ENCODE measurements at places on chromosomes 3 and 15.

GRCh38 chr3:6935970-6936369 is 75.1 kb downstream of the GRM7 start:
- no peaks in the 10 kb centered on the region for H3K36me3 ChIP-seq
- H3K27ac ChIP-seq: no peak overlapping the region
- DNase-seq: no peak

DNA sequence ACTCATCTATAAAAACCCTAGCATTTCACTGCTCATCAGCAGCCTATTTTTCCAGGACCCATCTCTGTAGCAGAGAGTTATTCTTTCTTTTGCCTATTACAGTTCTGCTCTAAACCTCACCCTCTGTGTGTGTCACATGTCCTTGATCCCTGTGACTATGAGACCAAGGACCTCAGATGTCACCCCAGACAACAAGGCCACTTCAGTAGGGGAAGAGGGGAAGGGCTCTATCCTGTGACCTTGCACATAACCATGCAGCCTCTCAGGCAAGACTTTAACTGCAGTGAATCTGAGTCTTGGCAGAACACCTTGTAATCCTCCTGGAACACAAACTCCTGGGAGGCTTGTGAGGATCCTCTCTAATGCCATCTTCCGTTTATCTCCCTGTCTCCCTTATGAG is 4.4 kb upstream of the ZNF589 start:
- no peak overlapping the region for H3K27ac ChIP-seq
- no peaks in the 10 kb centered on the region for H3K27me3 ChIP-seq
- peak; percentile 36 for DNase-seq
- H3K36me3 ChIP-seq: no peaks in the 10 kb centered on the region

DNA sequence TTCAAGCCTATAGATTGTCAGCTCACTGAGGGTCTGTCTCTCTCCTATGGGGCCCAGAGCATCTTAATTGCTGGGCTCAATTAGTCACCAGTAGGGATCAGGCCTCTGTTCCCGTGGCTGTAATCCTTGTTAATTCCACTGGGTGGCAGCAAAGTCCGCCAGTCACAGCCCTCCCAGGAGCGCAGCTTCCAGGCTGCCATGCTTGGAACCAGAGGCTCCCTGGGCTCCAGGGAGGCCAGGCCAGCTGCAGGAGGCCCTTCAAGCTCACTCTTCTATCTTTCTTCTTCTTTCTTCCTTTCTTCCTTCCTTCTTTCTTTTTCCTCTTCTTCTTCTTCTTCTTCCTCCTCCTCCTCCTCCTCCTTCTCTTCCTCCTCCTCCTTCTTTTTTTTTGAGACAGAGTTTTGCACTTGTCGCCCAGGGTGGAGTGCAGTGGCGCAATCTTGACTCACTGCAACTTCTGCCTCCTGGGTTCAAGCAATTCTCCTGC is 14.4 kb downstream of the RNU5B-1 start:
- no peaks in the 10 kb centered on the region for H3K4me1 ChIP-seq
- H3K27me3 ChIP-seq: no peaks in the 10 kb centered on the region
- no peak overlapping the region for H3K27ac ChIP-seq
- H3K36me3 ChIP-seq: no peaks in the 10 kb centered on the region

GRCh38 chr3:179929091-179929529 is 107.6 kb downstream of the PEX5L start:
- H3K4me1 ChIP-seq: no peaks in the 10 kb centered on the region
- no peak overlapping the region for H3K27ac ChIP-seq
- DNase-seq: no peak
- H3K4me3 ChIP-seq: no peak overlapping the region

DNA sequence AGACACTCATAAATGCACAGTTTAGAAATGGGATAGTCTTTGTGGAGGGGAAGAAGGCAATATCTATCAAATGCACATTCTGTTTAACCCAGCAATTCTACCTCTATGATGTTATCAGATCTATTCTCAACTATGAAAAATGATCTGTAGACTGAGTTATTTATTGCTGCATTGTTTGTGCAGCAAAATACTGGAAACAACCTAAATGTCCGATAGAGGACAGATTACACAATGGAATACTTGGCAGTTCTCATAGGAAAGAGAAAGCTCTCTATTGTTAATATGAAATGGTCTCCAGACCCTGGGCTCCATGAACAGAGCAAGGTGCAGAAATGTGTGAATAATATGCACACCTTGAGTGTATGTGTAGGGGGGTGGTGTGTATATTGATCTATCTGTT is 49.0 kb upstream of the SELENOK start:
- no peak for DNase-seq
- no peaks in the 10 kb centered on the region for H3K27me3 ChIP-seq
- H3K4me1 ChIP-seq: no peaks in the 10 kb centered on the region

DNA sequence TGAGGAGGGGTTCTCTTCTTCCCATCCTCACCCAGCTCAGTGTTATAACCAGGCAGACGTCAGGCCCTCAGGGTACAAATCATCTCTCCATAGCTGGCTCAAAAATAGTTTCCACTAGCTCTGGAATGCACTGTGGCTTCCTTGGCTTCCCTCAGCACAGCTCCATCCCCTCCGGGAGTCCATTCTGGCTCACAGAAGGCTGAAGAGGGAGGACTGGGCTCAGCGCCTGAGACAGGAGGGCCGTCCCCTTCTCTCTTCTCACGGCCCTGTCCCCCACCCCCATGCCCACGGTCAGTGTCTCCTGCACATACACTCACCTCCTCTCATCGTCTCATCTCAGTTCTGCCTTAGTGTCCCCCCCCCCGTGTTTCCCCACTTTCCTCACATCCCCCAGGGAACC is 50.1 kb downstream of the UMPS start:
- peak overlapping the region; percentile 93 for H3K27ac ChIP-seq
- peaks cover 39% of the 10 kb centered on the region for H3K4me1 ChIP-seq
- no peaks in the 10 kb centered on the region for H3K36me3 ChIP-seq
- peak overlapping the region; percentile 34 for H3K4me3 ChIP-seq

DNA sequence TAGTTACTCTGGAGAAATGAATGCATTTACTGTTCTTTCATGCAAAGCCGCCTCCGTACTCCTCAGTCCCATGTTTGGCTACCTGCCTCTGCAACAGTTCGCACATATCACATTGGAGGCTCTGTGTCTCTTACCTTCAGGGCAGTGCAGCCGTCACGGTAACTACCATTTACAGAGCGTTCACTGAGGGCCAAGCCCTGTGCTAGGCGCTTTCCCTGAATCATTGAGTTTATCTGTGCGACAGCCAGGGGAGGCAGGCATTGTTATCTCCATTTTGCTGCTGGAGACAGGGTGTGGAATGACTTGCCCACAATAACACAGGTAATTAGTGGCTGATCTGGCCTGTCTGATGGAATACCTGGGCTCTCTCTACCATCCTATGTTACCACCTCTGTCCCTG is 115.0 kb downstream of the THSD4 start:
- H3K27me3 ChIP-seq: no peaks in the 10 kb centered on the region
- H3K36me3 ChIP-seq: no peaks in the 10 kb centered on the region
- no peak overlapping the region for H3K27ac ChIP-seq
- DNase-seq: no peak
- H3K4me3 ChIP-seq: no peak overlapping the region

DNA sequence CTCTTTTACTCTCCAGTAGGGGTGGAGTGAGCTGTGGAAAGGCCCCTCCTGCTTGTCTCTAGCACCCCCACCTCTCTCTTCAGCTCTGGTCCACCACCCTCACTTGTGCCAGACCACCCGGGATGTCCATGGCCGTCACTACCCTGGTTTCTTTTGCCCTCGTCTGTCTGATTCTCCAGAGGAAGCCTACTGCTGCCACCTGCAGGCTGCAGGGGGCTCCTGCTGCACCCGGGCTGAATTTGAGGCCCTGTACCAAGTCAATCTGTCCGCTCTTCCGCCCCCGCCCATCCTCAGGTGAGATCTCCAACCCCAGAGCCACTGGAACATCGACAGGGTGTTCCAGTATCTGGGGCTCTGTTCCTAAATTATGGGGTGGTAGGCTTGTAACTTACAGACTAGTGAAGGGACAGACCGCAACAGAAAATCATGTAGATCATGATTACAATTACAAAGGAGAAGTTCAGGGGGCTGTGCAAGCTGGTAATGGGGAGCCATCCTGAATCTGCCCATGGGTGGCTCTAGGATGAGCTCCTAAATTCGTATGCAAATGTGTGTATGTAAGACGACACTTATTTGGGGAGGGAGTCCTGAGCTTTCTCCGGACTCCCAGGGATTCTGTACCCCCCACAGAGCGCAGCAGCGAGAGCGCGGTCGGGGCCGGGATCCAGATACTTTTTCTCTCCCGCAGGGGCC is 683 bp upstream of the UNC45A start:
- peak overlapping the region; percentile 78 for H3K4me3 ChIP-seq
- peak overlapping the region; percentile 84 for H3K27ac ChIP-seq
- DNase-seq: peak; percentile 61
- no peaks in the 10 kb centered on the region for H3K27me3 ChIP-seq
- peaks cover 42% of the 10 kb centered on the region for H3K4me1 ChIP-seq
- peaks cover 27% of the 10 kb centered on the region for H3K36me3 ChIP-seq

DNA sequence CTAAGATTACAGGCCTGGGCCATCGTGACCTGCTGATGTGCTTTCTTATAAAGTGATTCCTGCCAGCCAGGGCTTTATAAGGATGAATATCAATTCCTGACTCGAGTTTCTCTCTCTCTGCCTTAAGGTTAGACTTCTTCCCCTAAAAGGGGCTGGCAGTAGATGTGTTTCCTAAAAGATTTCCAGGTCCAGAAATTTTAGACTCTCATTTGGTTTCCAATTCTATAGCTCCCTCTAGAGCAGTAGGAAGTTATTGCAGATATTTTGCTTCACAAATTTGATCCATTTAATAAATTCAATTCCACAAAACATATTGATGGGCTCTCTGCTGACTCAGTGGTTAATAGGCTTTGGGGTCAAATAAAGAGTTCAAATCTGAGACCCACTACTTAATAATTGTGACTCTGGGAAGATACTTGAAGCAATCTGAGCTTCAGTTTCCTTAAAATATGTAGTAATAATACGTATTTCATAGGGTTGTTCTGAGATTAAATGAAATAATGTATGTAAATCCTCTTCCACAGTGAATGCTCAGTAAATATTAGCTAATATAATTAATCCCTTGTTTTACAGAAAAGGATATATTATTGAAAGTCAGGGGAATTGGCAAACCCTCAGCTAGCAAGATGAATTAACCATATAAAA is 2.1 kb downstream of the TRIM69 start:
- DNase-seq: no peak
- H3K36me3 ChIP-seq: no peaks in the 10 kb centered on the region
- H3K27ac ChIP-seq: no peak overlapping the region
- no peaks in the 10 kb centered on the region for H3K4me1 ChIP-seq

GRCh38 chr15:52340093-52340492 is 44.5 kb upstream of the MYO5C start:
- no peak overlapping the region for H3K27ac ChIP-seq
- H3K4me3 ChIP-seq: no peak overlapping the region
- no peaks in the 10 kb centered on the region for H3K27me3 ChIP-seq
- peaks cover 8% of the 10 kb centered on the region for H3K4me1 ChIP-seq
- peak; percentile 43 for DNase-seq
- H3K36me3 ChIP-seq: no peaks in the 10 kb centered on the region

DNA sequence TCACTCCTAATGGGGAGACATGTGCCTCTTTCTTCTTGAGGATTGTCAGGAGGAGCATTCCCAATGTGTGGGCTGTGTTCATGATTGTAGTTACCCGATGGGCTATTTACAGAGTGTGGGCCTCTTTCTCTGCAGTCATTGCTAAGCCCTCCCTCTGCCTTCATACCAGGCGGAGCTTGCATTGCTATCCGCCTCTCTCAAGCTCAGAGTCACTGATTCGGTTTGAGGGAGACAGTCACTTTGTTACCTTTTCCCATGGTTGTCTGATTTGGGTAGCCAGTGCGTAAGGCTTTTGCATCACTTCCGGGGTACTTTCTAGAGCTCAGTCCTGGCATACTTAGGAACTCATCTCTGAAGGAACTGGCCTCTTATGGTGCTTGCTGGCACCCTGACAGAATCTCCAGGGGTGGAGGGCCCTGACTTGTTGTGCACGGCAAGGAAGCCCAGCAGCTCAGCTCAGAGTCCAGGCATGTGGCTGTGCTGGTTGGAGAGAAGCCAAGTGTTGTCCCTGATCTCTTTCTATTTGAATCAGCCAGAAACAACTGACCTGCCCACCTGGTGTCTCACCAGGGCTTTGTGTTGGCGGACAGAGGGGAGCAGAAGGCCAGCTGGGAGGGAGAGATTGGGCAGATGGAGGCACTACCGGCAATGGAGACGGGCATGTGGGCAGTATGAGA is 79.8 kb downstream of the EPHB1 start:
- H3K27me3 ChIP-seq: no peaks in the 10 kb centered on the region
- no peak for DNase-seq
- no peak overlapping the region for H3K27ac ChIP-seq
- no peaks in the 10 kb centered on the region for H3K36me3 ChIP-seq

DNA sequence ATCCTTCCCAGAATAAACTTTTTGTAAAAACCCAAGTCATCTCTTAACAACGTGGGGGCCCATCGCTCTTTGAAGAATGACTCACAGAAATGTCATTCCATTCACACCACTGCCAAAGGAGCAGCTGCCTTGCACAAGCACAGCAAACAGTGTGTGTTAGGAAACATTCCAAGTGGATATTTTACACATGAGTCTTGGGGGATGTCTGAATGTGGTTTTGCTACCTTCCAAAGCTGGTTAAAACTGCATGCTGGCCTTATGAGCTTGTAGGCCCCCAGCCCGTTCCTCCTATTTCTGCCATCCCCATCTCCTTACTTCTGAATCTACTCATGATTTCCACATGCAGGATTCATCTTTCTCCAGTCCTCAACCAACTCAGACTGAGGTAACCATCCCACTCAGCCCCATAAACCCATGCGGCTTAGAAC is 130.8 kb downstream of the CPNE4 start:
- H3K36me3 ChIP-seq: no peaks in the 10 kb centered on the region
- no peaks in the 10 kb centered on the region for H3K27me3 ChIP-seq
- no peak overlapping the region for H3K4me3 ChIP-seq
- no peak overlapping the region for H3K27ac ChIP-seq
- no peaks in the 10 kb centered on the region for H3K4me1 ChIP-seq

GRCh38 chr3:43338295-43338694 is 52.0 kb downstream of the SNRK start:
- no peak overlapping the region for H3K27ac ChIP-seq
- no peaks in the 10 kb centered on the region for H3K4me1 ChIP-seq
- no peaks in the 10 kb centered on the region for H3K27me3 ChIP-seq
- DNase-seq: no peak
- no peak overlapping the region for H3K4me3 ChIP-seq

DNA sequence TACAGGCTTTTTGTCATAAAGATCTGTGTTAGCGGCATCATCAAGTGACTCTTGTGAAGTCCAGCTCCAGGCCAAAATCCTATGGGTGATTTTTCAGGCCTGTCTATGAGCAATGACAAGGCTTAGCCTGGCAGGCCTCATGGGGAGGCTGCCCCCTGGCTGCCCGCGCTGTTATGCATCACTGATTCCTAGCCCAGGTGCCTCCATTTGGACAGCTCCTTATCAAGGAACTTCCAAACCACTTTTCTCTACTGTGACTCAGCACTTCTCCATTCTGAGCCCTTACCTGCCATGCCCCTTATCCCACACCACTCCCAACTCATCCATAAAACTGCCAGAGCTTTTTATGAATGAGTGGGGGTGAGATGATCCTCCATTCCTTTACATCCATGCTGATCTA is 91.5 kb upstream of the C3orf80 start:
- H3K27me3 ChIP-seq: no peaks in the 10 kb centered on the region
- DNase-seq: no peak
- no peaks in the 10 kb centered on the region for H3K4me1 ChIP-seq
- H3K4me3 ChIP-seq: no peak overlapping the region

GRCh38 chr15:86538141-86538540 is 458.5 kb downstream of the AGBL1 start:
- no peaks in the 10 kb centered on the region for H3K36me3 ChIP-seq
- H3K27ac ChIP-seq: no peak overlapping the region
- H3K4me1 ChIP-seq: peaks cover 5% of the 10 kb centered on the region
- H3K27me3 ChIP-seq: no peaks in the 10 kb centered on the region
- DNase-seq: no peak
